ENCODE measurements at places on chromosomes 12 and 14.

- no peak for ATAC-seq
Measured at GRCh38 chr14:68790644-68791077, 2.2 kb downstream of the ZFP36L1 start.

DNA sequence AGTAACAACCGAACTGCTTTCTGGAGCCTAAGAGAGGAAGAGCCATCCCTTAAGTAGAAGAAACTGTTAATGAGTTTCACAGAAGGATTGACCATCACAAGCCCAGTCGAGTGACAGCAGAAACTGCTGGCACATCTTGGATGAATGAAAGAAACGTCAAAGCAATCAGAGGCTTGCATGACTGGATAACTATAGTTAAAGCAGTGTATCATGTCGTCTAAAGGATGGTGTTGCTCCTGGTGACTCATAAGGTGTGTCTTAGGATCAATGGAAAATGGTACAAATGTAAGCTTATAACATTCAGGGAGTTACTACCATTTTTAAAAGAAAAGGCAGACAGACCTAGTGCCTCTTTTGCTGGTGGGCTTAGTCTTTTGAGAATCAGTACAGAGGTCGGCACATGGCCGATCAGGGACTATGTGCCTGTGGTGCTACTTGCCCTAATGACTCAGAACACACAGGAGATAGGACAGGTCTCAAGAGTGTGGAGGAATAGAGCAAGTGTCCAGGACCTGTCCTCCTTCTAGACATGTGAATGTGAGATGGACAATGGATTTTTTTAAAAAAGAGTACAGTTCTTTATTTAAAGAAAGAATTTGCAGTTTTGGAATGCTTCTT lies 55.7 kb downstream of the TMX1 start:
- no peak for ATAC-seq

DNA sequence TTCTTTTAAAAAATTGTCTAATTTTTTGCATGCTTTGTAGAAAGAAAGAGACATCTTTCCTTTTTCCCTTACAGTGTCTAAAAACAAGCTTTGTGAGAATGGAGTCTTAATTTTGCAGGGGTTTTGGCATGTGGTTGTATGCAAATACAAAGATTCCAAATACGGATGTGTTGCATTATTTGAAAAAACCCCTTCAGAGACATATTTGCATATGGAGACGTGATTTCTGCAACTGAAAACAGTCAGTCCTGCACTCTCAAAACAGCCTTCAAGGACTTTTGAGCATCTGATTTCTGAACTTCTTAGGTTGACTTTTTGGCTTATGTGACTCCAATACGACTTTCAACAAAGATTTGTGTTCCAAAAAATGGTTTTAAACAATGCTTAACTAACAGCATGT lies 7.8 kb downstream of the IRAK3 start:
- no peak for ATAC-seq

- peak; percentile 28 for ATAC-seq
Measured at GRCh38 chr14:103535081-103535890, 6.3 kb downstream of the TRMT61A start.

GRCh38 chr12:14239935-14240872 lies 125.3 kb upstream of the ATF7IP start:
- no peak for ATAC-seq

GRCh38 chr12:62191491-62192179 lies 68.6 kb upstream of the USP15 start:
- ATAC-seq, result no peak

DNA sequence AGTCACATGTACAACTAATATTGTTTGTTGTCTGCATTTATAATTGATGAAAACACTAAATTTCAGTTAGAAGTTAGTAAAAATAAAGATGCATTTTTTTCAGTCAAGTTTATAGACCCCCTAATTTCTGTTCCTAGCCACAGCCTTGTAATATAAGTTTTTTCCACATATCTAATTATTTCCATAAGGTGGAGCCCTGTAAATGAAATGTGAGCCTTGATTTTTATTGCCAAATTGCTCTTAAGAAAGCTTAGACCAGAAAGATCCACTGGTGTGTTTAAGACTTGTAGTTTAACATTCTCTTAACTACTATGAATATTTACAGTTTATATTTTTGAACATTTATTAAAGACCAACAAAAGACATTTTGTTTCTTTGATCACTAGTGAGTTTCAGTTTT lies 322.1 kb upstream of the RGS6 start:
- ATAC-seq, result no peak

DNA sequence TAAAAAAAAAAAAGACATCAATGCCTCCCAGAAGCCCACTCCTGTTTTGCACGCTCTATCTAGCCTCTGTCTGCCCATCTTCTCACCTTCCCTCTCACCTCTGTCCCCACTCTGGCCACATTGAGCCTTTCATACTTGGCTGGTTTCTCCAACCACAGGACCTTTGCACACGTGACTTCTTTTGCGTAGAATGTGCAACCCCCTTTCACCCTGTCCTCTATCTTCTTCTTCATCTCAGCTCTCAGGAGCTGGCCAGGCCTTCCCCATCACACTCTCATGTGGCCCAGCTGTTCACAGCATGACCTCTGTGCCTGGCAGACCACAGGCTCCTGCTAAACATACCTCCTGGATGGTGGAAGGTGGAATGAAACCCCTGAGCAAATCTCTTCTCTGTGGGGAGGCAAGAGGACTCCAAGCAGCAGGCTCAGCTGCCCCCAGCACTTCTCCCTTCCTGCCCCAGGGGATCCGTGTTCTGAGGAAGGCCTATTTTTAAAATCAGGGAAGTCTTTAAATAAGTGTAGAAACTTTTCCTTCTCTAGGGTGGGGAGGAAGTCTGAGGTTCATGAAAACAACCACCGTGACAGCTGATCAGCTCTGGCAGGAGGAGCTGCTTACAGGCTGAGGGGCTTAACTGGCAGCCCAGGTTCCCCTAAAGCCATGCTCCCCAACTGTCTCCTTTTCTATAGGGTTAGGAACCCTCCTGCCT lies 11.6 kb downstream of the HVCN1 start:
- peak; percentile 13 for ATAC-seq

- no peak for ATAC-seq
Measured at GRCh38 chr12:109563291-109564284, 9.7 kb downstream of the MMAB start.

GRCh38 chr14:20468764-20469241 lies 403 bp upstream of the PNP start:
- ATAC-seq, result no peak

- no peak for ATAC-seq
Measured at GRCh38 chr12:12582895-12583303, 20.2 kb upstream of the DUSP16 start.

DNA sequence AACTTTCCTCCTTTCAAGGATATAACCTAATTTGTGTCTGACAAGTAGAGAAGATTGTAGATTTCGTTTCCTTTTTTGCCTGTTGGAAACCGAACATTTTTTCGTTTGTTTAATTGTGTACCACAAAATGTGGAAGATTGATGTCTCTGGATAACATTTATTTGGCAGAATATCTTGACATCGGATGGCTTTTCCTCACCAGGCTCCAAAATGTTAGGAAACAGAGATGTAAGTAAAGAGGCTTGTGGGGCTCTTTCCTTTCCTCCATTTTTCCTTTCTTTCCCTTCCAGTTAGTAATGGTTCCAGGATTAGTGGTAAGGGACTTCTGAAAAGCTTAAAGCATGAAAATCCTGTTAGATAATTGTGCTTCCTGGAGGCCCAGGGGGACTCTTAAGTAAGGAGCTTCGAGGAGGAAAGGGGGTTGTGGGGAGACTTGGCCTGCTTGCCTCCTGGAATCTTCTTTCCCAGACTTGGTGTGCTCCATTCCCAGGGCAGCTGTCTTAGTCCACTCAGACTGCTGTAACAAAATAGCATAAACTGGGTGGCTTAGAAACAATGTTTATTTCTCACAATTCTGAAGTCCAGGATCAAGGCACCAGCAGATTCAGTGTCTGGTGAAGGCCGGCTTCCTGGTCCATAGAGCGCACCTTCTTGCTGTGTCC lies 243.1 kb upstream of the PWP1 start:
- ATAC-seq, result no peak

GRCh38 chr14:37569729-37570128 lies 25.3 kb downstream of the FOXA1 start:
- ATAC-seq, result no peak

DNA sequence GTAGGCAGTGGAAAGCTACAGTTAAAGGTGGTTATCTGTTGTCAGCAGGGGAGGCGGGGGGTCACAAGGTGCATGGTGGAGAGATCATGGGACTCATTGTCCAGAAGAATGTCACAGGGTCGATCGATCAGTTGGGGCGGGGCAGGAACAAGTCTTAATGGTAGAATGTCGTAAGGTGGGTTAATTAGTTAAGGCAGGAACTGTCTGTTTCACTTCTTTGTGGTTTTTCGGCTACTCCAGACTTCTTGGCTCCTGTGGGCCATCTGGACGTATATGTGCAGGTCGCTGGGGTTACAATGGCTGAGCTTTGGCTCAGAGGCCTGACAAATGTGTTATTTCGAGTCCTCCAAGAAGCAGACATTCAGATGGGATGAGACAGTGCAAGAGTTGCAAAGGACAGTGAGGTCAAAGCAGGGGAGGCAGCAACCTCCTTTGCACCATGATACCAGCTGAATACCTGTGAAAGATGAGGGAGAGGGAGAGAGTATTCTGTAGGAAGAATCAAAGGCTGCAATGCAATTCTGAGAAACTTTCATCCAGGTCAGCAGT lies 246.9 kb upstream of the TMEM132C start:
- ATAC-seq, result no peak

GRCh38 chr12:111431772-111432171 lies 26.0 kb downstream of the SH2B3 start:
- no peak for ATAC-seq
